ENCODE measurements at places on chromosomes 13 and 19. TPM values are rescaled to one million over a fixed set of nuclear protein-coding genes. Genes with fewer than 3 reads are reported as not detected.

The NXNL1 gene
- total RNA-seq, result not detected

The IGFL1 gene
- not detected for total RNA-seq

The CDC37 gene
- total RNA-seq, result 129 TPM

The MLLT1 gene
- 6.4 TPM for total RNA-seq

The ZNF442 gene
- total RNA-seq, result 5.1 TPM

The APOC1 gene
- total RNA-seq, result 8.0 TPM

GRCh38 chr13:69180034-69180433 lies 927.6 kb upstream of the ATXN8OS start:
- no peak for DNase-seq
- no peaks in the 10 kb centered on the region for H3K27me3 ChIP-seq
- no peak overlapping the region for H3K27ac ChIP-seq
- no peaks in the 10 kb centered on the region for H3K36me3 ChIP-seq
- H3K4me1 ChIP-seq, result no peaks in the 10 kb centered on the region
- no peak overlapping the region for H3K4me3 ChIP-seq

DNA sequence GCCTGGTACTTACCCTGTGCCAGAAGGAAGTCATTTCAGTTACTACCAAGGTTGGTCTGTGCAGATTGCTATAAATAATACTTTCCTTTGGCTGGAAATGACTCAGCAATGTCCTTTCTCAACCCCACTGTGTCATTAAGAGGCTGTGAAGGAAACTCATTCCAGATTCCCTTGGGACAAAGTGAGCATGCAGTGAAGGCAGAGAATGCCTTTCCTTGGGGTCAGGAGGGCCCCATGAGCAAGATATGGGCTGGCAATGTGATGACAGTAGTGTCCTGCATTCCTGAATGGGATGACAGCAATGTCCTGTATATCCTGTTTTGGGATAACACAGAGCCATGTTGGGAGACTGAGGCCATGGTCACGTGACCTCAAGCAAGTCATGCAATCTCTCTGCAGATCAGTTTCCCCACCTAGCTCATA lies 213.1 kb upstream of the TMTC4 start:
- peaks cover 3% of the 10 kb centered on the region for H3K4me1 ChIP-seq
- DNase-seq, result peak; percentile 79
- no peak overlapping the region for H3K4me3 ChIP-seq

DNA sequence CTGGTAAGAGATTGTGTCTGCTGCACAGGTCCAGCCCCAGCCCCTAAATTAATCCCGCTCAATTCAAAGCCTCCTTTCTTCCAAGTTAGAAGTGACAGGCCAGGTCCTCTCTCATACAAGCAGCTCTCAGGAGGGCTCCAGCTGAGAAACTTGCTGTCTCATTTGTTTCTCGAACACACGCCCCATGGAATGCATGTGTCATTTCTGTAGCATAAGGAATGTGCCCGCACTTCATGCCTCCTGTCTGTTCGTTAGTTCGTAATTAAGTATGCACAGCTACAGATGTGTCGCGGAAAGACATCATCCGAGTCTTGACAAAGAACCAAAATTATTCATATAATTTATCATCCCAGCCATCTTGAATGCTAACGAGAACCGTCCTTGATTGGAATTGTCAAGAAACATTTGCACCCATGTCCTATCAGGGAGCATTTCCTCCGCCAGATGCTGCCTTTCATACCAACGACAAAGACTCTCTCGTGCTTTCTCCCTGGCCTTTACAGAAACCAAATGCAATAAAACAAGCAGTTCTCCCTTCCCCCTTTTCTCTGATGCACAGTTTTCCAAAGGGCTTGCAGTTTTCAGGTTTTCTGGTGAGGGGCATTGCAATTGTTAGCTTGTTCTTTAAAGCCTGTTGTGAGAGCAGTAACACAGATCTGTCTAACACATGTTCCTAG lies 133.5 kb downstream of the UQCRFS1 start:
- no peak for DNase-seq
- no peaks in the 10 kb centered on the region for H3K27me3 ChIP-seq
- no peaks in the 10 kb centered on the region for H3K36me3 ChIP-seq
- H3K27ac ChIP-seq, result no peak overlapping the region

- H3K36me3 ChIP-seq, result no peaks in the 10 kb centered on the region
- no peak overlapping the region for H3K27ac ChIP-seq
- no peaks in the 10 kb centered on the region for H3K27me3 ChIP-seq
- H3K4me1 ChIP-seq, result no peaks in the 10 kb centered on the region
Observed at GRCh38 chr13:90899416-90899815, 448.1 kb upstream of the MIR17HG start.

GRCh38 chr19:36436531-36436930 lies 18.1 kb upstream of the ZFP82 start:
- no peaks in the 10 kb centered on the region for H3K36me3 ChIP-seq
- no peak overlapping the region for H3K27ac ChIP-seq
- H3K27me3 ChIP-seq, result no peaks in the 10 kb centered on the region
- DNase-seq, result no peak
- no peak overlapping the region for H3K4me3 ChIP-seq

DNA sequence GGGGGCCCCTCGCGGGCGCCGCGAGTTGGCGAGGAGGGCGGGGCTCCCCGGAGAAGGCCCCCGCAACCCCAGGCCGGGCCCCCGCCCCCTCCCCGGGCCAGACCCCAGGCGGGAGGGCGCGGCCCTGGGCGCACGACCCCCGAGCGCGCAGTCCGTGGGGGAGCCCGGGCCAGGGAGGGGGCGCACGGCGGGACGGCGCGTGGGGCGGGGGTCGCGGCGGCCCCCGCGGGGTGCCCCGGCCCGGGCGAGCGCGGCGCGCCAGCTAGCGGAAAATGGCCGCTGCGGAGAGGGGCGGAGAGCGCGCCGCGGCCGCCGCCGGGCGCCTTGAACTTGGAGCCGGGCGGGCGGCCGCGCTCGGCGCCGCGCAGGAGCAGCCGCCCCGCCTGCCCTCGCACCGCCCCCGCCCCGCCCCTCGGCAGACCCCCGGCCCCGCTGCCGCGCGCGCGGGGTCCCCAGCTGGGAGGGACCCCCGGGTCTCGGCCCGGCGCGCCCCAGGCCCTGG lies 6.4 kb upstream of the NFIC start:
- peaks cover 14% of the 10 kb centered on the region for H3K4me1 ChIP-seq
- peak overlapping the region; percentile 43 for H3K27ac ChIP-seq
- H3K27me3 ChIP-seq, result no peaks in the 10 kb centered on the region
